ENCODE measurements at places on chromosomes 3 and 15. TPM values are rescaled to one million over a fixed set of nuclear protein-coding genes. Genes with fewer than 3 reads are reported as not detected.

DNA sequence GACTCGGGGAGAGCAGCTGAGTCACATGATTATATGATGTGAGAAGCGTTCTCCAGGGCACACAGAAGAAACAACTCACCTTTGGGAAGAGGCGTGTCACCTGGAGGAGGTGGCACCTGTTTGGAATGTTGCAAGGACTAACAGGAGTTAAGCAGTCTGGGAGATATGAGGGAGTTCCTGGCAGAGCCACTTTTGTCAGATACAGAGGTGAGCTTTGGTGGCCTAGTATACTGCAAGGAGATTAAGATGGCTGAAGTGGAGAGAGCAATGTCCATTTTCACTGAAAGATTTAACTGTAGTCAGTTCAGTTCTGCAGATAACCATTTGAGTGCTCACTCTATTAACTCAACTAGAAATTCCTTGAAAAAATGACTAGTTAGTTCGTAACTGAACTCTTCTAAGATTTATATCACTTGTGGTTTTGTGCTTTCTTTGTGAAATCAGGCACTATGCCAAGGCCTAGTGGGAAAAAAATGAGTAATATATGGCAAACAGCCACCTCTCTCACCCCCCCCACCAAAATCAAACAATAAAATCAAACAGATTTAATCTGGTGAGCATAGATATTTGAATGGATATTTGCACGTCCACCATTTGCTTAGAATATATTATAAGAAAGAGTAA, 61.3 kb downstream of the CRYBG3 start:
- DNase-seq, result peak; percentile 20

- DNase-seq, result no peak
These were observed 102.4 kb upstream of the HACD2 start for GRCh38 chr3:123687286-123687685.

DNA sequence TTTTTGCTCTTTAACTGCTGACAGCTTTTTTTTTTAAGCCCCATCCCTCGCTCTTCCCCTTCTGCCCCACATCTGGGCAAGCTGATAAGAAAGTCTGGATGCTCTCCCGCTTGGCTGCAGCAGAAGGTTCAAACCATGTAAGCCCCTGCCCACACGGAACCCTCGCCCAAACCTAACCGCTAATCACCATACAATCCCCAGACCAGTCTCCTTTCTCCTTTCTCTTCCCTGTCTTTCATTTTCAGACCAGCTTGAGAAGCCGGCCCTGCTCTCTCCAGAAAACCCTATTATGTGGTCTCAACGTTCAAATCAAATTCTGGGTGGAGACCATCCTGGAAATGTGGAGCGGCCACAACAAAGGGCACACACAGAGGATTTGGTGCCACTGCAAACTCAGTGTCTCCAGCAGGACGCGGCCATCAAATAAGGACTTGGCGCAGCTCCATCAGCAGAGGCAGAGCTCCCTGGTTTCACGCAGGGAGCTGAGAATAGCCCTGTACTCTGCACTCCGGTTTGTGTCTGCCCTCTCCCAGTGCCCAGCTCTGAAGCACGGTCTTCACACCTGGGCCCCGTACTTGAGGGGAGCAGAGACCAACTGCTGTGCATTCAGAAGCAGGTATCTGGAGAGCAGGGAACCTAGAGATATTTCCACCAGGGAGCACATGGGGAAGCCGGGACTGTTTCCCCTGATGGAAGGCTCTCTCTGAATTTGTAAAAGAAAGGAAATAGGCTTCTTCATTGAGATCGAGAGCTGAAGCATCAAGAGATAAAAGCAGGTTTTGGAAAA, 92.6 kb downstream of the XXYLT1 start:
- DNase-seq, result no peak

GRCh38 chr3:36444909-36445308, 64.6 kb downstream of the STAC start:
- DNase-seq, result no peak

HIGD2B gene
- total RNA-seq, result 0.27 TPM

Measured in activated CD8-positive, alpha-beta T cell treated with anti-CD3 and anti-CD28 coated beads for 36 hours (primary cell).